ENCODE measurements at places on chromosomes 1 and 21.

DNA sequence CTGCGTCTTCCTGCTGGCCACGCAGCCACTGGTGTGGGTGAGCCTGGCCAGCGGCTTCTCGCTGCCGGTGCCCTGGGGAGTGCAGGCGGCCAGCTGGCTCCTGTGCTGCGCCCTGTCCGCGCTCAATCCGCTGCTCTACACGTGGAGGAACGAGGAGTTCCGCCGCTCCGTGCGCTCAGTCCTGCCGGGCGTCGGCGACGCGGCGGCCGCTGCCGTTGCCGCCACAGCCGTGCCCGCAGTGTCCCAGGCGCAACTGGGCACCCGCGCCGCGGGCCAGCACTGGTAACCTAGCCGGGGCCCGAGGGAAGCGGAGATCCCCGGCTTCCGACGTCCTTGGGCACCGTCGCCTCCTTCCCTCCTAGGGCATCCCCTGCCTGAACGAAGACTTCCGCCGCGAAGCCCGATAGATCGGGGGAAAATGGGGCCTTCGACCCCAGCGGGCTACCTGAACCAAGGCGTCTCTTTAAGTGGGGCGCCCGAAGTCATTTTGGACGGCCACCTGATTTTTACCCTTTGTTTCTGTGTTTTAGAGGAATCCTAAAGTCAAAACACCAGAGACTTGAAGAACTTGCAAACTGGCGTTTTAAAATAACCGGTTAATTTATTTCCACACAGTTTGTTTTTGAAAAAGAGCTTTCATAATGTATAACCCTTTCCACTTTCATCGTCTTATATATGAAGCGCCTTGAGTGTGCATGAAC is 2.0 kb downstream of the GPR88 start:
- no peak for DNase-seq

- DNase-seq = no peak
These were observed 8.1 kb upstream of the PLA2G5 start for GRCh38 chr1:20061866-20062265.

GRCh38 chr21:31623664-31624063 is 35.8 kb upstream of the SOD1 start:
- DNase-seq = no peak

DNA sequence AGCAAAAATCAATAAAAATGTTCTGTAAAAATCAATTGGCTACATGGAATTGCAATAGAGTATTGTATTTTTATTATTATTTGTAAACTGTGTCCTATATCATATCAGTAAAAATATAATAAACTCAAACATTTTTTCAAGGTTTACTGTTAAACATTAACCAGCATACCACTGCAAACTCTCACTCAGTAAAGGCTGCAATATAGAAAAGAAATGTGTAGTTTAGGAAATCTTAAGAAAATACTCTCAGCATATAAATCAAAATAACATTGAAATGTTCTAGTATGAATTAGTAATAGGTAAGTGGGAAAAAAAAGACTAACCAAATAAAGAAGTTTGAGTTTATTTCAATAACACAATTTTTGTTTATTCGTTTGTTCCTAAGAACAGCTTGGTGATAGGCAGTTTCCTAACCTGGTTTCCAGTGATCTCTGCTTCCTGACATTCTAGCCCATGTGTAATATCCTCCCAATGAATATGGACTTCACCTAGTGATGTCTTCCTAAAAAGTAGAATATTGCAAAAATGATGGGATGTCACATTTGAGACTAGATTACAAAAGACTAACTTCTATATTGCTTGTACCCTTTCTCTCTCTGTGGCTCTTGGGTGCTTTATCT is 870.1 kb downstream of the BRINP3 start:
- DNase-seq = no peak

DNA sequence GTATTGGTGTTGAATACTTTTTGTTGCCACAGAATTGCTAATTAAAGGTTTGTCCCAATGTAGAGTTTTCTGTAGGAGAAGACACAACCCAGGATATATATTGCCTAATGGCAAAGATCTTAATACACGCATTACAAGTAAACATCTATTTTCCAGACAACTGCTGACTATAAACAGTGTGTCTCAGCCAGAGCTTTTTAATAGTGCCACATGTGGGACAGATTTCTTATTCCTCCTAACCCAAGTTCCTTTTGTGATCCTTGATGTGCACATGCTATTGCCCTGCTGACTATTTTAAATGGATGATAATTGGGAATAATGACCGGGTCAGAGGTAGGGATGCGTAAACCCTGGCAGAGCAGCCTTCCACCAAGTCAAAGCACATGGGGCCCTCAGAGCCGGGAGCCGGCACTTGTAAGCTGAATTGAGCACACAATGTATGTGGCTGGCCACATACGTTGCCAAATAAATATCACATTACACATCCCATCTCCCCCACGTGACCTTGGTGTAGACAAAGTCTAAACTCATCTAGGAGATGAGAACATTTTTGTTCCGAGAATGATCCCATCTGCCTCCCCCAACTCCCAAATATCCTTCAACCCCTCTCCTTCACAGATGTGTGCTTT is 209.8 kb upstream of the NFIA start:
- DNase-seq = no peak

GRCh38 chr1:107862064-107862463 is 102.9 kb downstream of the VAV3 start:
- no peak for DNase-seq

DNA sequence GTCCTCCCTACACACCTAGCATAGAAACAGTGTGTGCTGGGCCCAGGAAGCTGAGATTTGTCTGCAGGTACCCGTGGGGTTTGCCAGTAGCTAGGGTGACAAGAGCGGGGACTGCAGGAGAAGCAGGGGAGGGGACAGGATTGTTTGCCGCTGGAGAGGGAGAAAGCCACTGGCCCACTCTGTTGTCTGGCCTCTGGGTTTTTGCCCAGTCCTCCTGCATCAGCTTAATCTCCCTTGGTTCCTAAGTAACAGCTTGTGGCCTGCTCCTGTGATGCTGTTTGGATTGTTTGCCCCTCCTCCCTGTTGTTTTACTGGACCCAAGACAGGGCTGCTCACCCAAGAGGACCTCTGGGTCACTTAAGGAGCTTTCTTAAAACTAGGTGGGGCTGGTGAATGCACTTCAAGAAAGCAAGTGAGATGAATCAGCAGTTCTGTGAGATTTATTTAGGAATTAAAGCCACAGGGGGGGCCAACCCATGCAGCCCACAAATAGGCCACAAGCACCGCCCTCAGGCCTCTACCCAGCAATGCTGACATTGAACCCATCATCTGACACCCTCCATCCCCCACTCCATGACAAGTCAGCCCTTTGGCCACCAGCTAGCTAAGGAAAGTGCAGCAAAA is 142.8 kb downstream of the ZZZ3 start:
- no peak for DNase-seq

- no peak for DNase-seq
These were observed 34.5 kb downstream of the EPHA10 start for GRCh38 chr1:37730376-37730775.

GRCh38 chr1:221138516-221138915 is 259.3 kb downstream of the HLX start:
- no peak for DNase-seq

GRCh38 chr1:26020330-26020768 is 1.2 kb upstream of the EXTL1 start:
- DNase-seq = no peak

- DNase-seq = peak; percentile 14
These were observed 27.5 kb upstream of the TCEA3 start for GRCh38 chr1:23452011-23452411.

GRCh38 chr1:68916221-68916902 is 419.5 kb upstream of the DEPDC1 start:
- DNase-seq = no peak

DNA sequence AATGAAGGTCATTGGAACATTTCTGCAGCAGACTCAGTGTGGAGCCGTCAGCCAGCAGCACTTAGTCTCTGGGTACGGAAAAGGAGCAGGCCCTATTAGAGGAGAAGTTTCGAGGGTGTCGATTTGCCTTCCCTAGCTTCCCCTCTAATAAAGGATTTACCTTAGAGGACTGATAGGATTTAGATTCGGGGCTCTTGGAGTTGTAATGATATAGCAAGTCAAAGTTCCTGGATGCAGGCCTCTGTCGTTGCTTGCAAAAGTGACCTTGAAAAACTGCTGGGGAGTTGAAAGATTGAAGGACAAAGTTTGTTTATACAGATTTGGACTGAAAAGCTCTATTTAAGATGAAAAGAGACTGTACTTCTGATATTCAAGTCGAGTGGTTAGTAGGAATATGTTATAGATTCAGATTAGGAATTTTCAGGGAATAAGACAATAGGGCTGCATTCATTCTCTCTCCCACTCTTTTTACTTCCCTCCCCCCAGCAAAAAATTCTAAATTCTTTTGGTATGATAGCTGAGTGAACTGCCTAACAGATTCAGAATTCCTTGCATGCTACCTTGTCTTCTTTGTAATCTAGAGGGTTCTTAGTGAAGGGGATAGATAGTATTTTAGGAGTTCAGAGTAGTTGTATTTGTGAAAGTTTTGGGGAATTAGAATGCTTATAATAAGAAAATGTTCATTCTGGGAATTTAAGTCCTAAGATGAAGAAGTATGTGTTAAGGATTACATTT is 19.2 kb downstream of the NFYC start:
- DNase-seq = no peak

- DNase-seq = peak; percentile 46
These were observed 8.8 kb upstream of the GUCA2A start for GRCh38 chr1:42173155-42173933.

All from stimulated activated CD8-positive, alpha-beta memory T cell treated with anti-CD3 and anti-CD28 coated beads, Interleukin-2, amount 100 ng/mL, for 1 hour (primary cell).